Stimulated activated CD4-positive, alpha-beta T cell treated with anti-CD3 and anti-CD28 coated beads, Interleukin-1b, Interleukin-23, amount 100 ng/mL, for 24 hours (primary cell): ENCODE measurements at places on chromosomes 4 and X.

DNA sequence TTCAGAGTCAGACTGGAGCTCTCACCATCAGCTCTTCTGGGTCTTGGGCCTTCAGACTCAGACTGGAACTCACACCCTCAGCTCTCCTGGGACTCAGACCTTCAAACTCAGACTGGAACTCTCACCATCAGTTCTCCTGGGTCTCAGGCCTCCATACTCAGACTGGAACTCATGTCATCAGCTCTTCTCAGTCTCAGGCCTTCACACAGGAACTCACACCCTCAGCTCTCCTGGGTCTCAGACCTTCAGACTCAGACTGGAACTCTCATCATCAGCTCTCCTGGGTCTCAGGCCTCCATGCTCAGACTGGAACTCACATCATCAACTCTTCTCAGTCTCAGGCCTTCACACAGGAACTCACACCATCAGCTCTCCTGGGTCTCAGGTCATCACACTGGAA is 147.2 kb upstream of the MXRA5 start:
- no peak for DNase-seq

DNA sequence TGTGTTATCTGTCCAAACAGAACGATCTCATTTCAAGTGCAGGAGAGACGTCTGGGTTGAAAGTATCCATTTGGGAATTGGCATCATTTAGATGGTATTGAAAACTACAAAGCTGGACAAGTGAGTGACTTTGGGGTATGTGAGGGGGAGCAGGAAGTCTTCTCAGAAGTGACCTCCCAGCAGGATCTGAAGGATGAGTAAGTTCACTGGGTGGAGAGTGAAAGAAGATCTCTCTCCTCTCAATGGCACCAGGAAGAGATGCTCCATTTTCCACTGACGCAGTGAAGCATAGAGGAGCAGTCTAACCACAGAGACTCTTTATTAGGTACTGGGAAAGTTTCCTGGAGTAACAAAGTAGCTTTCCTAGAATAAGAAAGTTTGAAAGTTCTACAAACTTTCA is 161.0 kb downstream of the CPE start:
- no peak for DNase-seq

DNA sequence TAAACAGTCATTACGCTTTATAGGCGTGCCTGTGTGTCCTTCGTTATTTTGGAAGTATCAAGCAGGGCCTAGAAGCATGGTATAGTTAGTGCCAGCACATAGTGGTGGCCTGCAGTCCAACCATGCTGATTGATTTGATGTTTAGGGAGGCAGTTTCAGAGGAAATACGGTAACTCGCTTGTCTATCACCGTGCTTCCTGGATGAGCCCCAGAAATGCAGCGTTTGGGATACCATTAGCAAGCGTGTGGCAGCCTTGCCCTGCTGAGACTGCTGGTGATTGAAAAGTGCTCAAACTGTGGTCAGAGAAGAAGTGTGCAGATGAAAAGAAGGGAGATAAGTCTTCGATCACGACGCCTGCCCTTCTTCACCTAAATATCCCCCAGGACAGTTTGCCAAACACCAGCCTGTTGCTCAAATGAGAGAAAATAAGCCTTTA is 158.4 kb downstream of the CHIC2 start:
- no peak for DNase-seq

DNA sequence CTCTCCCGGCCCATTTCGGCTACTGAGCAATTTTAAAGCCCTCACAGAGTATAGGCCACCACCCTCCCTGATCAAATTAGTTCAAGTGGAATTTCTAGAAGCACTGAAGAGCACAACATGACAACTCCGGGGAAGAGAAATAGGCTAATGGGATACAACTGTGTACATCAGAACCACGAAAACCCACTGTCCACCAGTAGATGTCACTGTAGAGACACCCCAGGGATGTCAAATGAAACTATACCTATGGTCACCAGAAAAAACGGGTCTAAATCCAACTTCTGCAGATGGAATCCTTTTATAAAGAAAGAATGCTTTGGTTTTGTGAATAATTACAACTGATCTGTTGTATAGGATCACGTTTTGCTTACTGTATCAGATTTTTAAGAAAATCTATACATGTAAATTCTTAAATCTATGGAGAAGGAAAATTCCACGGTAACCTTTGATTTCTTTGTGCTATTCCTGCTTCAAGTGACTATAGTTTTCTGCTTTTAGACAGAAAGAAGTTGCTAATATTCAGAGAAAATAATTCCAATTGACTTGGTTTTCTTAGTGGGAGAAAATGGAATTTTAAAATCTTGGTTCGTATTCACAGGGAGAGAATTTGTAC is 29.5 kb upstream of the MAP3K15 start:
- DNase-seq: no peak

DNA sequence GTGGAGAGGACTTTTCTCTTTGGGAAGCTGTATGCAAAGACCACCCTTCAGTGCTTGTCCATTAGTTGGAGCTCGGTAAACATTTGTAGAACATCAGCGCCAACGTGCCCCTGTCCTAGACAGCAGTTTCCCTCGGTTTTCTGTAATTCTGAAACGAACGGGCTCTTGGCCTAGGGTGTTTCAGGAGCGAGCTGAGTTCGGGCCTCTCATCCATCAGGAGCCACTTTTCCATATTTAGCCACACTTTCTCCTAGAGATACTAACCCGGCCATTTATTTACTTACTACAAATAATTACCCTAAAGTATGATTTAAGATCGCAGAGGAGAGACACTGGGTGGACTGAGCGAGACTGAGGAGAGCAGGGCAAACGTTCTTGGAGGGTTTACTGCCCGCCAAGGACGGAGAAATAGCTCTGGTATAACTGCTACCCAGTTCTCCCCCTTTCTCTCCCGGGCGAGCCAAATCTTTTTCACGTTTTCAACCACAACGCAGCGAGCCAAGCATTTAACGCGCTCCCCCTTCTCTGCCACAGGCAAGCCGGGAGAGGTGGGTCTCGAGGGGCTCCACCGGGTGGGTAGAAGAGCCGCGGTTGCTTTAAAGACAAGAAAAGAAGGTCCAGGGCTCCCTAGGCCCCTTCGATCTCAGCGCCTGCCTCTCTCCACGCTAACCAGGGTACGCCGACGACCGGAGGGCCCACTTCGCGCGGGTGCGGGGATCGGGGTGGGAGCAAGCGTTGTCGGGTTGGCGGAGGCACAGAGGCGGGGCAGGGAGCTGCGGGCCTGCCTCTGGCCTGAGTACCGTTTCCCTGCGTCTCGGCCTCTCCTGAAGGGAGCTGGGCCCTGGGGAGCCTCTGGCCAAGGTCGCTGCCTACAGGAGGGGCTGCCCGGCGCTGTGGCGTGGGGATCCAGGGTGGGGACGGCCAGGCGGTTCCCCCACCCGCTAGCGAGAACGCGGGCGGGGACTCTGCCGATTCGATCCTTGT is 10.8 kb upstream of the PITX2 start:
- DNase-seq: no peak

GRCh38 chrX:150360331-150360730 is 2.8 kb upstream of the MAMLD1 start:
- DNase-seq: no peak

DNA sequence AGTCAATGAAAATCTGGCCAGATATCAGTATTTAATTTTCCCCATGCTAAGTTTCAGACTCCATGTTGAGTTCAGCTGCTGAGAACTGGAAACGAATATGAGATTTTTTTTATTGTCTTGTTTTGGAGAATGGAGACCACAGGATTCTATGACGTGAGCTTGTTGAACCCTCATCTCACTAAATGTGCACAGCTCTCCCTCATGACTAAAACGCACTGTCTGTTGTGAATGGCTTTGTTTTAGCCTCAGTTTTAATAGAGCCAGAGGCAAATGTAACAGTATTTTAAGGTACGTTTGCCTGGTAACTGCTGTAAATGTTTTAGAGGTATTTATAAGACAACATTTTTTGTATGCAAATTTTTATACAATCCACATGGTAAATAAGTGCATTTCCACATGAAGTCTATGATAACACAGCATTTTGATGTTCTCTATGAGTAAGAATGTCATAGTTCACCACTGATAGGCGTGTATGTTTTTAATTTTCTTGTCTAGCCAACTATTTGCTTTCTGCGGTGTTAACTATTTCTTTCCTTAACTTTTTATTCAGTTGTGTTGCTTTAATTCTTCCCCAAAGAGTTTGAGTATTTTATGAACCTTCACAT is 1159.3 kb upstream of the TENM3 start:
- no peak for DNase-seq

DNA sequence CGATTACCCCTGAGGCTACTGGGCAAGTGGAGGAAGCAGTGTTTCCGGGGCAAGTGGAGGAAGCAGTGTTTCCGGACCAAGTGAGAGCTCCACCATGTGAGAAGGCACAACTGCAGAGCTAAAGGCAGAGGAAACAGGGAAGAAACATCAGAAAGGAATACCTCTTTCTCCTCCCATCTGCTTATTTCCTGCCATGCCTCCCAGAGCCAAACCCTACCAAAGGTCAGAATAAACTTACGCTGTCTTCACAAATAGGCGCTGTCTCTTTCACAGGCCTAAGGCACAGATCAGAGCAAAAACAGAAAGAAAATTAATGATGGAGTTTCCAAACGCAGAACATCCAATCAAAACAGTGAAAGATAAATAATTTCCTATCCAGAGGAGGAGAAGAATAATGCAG is 153.0 kb downstream of the ATOH1 start:
- DNase-seq: no peak

- no peak for DNase-seq
Measured at GRCh38 chr4:24751926-24752539, 43.3 kb upstream of the SOD3 start.

DNA sequence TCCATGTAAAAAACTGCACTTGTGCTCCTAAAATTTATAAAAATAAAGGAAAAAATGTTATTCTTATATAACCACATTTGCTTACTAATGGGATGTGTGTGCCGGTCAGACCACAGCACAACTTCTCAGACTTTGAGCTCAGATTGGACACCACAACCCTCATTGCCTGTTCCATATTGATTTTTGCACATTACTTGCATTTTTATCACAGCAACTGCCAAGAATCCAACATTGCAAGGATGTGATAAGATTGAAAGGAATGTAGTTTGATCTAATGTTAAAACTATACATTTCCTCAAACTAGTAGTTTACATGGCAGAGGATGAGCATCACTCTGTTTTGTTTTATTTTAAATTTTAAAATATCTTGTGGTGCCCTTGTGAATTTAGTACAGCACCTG is 227.8 kb downstream of the KDR start:
- DNase-seq: no peak

- no peak for DNase-seq
Measured at GRCh38 chr4:82713856-82714255, 84.7 kb downstream of the SCD5 start.

DNA sequence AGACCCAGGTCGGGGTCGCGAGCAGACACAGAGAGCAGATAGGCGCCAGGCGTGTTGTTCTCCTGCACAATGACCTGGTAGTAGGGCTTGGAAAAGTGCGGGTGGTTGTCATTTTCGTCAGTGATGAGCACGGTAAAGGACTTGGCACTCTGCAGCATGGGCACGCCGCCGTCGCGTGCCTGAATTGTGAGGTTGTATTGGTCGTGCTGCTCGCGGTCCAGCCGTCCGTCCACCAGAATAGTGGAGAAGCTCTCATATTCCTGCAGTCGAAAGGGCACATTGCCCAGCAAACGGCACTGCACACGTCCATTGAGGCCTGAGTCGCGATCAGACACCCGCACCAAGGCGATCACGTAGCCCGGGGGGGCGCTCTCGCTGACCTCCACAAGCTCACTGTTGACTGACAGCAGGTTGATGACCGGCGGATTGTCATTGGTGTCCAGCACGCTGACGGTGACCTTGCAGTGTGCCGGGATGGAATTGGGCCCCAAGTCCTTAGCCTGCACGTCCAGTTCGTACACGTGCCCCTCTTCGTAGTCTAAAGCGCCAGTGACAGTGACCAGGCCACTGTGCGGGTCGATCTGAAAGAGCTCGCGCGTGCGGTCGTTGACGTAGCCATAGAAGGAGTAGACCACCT is 2.8 kb downstream of the PCDH19 start:
- no peak for DNase-seq

DNA sequence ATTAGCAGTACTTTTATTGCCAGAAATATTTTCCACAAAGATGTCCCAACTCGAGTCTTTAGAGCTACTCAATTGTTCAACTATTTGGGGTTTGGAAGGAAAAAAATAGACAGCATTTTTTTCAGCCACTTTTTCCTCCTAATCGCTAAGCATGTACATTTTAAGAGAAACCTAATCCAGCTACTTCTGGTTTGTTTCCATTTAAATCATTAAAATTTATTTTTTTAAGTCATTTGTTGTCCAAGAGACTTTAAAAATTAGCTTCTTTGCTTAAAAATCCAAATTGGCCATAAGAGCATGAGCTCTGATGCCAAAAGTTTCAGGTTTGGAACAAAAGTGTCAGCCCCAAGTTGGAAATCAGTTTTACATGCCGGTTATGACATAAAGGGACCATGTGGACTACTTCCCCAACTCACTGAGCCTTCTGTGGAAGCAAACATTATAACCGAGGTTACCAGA is 186.3 kb upstream of the INTU start:
- no peak for DNase-seq

DNA sequence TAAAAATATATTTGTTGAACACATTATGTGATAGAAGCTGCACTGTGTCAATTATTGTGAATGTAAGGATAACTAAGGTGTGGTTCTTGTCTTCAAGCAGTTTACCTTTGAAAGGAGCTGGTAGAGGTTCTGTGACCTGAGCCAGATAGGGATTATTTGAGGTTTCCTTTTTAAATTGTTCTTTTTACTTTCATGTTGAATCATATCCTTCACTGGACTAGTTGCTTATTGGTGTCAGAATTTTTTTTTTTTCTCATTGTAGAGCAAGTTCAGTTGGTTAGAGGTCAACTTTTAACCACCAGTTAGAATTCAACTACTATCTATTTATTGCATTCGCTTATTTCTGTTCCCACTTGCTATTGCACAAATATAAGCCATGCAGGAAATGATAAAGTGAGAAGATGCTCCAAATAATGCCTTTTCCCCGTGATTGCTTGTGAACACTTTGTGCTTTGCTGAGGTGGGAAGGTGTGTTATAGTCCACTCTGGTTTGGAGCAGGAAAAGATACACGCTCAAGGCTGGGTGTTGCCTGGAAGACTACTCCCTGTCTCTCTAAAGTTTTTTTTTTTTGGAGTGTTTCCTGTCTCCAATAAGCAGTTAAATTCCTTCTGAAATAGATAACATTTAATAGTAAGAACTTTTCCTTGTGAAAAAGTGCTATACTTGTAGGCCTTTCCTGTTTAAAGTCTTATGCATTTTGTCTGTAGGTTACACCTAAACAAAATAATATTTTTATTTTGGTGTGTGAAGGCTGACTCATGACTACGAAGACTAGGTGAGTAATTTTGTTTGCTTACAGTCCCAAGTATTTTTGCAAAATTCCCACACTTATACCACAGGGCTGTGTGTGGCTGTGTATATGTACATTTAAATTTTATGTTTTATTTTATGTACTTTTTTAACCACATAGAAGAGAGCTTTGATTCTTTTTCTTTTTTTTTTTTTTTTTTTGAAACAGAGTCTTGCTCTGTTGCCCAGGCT is 83.8 kb upstream of the LCORL start:
- DNase-seq: no peak

GRCh38 chr4:57320849-57321248 is 210.7 kb upstream of the IGFBP7 start:
- DNase-seq: no peak

DNA sequence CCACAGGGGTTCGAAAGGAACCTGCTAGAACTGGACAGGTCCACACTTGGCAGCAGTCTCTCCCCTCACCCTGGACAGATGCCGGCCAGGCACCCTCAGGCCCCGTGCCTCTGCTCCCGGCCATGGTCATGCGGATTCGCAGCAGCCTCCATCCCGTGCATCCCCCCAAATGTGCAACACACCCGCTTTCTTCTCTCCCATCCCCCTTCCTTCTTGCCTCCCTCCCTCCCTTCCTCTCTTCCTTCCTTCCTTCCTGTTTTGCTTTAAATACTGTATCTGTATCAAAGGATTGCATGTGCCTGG is 35.0 kb upstream of the HMX1 start:
- no peak for DNase-seq
